ENCODE measurements at places on chromosomes 7 and 10.

GRCh38 chr7:96740130-96740529 lies 30.5 kb upstream of the SEM1 start:
- no peak for DNase-seq

GRCh38 chr10:5573968-5574641 lies 49.3 kb downstream of the CALML3 start:
- DNase-seq = no peak

- DNase-seq = no peak
These were observed 1.4 kb downstream of the TNKS2 start for GRCh38 chr10:91799612-91799975.

- no peak for DNase-seq
These were observed 54.3 kb downstream of the SPDYE5 start for GRCh38 chr7:75546237-75547015.

- no peak for DNase-seq
These were observed 190.1 kb upstream of the GDF10 start for GRCh38 chr10:47109906-47110305.
